Activated CD8-positive, alpha-beta memory T cell treated with anti-CD3 and anti-CD28 coated beads for 4 hours (primary cell): ENCODE measurements at places on chromosomes 12 and 14.

- DNase-seq: no peak
These were observed 1.1 kb upstream of the ZNF219 start for GRCh38 chr14:21099596-21099985.

- DNase-seq: no peak
These were observed 179.1 kb upstream of the OTX2 start for GRCh38 chr14:56989359-56989758.

GRCh38 chr14:92414690-92415445 lies 91.9 kb downstream of the SLC24A4 start:
- DNase-seq: no peak

DNA sequence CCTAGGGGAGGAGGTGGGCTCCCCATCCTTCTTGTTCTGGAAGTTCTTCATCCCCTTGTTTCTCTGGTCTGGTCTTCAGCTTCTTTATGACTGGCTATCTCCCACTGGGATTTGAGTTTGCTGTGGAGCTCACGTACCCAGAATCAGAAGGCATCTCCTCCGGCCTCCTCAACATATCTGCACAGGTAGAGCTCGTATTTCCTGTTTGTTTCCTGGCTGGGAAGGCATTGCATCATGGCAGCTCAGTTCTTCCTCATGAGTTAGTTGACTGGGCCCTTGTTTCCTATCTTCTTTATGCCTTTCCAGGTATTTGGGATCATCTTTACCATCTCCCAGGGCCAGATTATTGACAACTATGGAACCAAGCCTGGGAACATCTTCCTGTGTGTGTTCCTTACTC lies 19.8 kb downstream of the ERG28 start:
- no peak for DNase-seq

- DNase-seq: no peak
These were observed 142.3 kb upstream of the ARHGAP5 start for GRCh38 chr14:31934767-31935266.

- DNase-seq: no peak
These were observed 124.2 kb downstream of the PAWR start for GRCh38 chr12:79566452-79567174.

DNA sequence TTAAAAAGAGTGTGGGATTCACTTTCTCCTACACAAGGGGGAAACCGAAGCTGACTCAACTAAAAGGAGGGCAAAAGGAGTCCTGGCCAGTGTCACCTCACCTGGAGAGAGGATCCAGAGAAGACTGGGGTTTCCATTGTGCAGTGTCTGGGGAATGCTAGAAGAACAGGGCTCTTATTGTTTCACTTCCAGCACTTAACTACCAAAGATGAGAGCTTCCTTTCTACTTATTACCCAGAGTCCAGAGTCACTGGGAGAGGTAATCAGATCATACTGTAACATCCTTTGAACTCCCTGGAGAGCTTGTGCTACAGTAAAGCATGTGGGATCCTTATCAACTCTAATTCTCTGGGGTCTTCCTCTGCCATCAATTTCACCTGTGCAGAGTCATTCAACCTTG lies 148.4 kb upstream of the BCL2L14 start:
- no peak for DNase-seq

GRCh38 chr12:8057306-8057705 lies 8.9 kb downstream of the C3AR1 start:
- no peak for DNase-seq

DNA sequence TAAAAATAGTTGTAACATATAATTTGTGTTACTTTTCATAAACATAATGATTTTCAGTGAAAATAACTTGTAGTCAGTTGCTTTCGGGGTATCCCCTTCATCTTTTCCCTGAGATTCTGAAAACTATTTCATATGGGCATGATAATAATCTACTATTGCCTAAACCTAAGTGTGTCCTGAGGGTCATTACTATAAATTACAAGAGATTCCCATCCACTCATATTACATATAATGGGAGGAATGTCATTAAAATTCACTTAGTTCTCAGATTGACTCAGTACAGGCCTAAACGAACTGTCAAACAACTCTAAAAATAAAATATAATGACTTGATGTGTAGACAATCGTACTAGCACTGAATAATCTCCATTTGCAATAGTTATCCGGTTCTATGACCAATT lies 72.7 kb downstream of the PTPRR start:
- DNase-seq: no peak

DNA sequence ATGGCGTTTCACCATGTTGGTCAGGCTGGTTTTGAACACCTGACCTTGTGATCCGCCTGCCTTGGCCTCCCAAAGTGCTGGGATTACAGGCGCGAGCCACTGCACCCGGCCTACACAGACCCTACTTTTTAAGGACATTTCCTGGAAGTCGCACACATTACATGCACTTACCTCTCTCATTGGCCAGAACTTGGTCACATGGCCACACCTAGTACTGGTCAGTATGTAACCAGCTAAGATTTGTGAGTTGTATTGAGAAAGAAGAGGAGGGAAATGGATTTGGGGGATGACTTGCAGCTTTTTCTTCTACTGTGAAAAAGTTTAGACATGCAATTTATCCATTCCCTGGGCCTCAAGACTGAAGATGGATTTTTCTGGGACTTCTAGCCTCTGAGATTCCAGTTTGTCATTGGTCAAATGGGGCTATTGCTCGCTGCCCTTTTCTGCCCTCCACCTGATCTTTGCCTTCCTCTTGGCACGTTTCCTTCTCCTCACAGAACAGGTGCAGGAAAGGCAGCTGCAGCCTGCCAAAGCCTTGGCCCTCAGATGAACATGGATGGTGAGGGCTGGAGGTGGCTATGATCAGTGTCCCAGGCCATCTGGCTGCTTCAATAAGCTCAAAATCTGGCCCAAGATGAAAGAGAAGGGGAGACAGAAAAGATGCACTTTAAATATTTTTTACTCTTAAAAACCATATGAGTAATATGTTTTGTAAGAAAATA lies 7.1 kb upstream of the ZDHHC22 start:
- DNase-seq: no peak

DNA sequence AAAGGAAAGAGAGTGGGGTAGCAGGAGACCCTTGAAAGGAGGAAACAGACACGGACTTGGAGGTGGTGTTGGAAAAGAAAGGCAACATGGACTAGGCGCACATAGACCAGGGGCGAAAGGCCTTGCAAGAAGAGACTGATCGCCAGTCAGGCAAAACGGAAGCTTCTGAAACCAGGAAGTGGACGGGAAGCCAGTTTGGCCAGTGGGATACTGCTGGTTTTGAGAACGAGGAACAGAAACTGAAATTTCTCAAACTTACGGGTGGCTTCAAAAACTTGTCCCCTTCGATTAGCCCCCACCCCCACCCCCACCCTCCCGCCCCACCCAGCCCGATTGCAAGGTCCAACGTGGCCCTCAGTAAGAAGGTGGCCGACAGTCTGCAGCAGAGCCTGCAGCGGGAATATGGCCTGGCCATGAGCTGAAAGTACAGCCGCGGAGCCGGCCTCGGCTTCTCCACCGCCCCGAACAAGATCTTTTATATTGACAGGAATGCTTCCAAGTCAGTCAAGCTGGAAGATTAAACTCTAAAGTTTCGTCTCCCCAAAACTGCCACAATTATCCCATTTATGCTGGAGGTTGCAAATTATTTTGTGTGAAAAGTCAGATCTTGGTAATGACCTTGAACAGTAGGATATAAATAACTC lies 364.7 kb downstream of the BCAT1 start:
- DNase-seq: no peak
